ENCODE measurements at places on chromosomes 1 and 21.

GRCh38 chr1:47786316-47786715 is 210.9 kb downstream of the TRABD2B start:
- DNase-seq = no peak

GRCh38 chr1:11227106-11228077 is 35.0 kb downstream of the MTOR start:
- no peak for DNase-seq

GRCh38 chr1:22975694-22976093 is 3.0 kb upstream of the LACTBL1 start:
- DNase-seq = no peak

DNA sequence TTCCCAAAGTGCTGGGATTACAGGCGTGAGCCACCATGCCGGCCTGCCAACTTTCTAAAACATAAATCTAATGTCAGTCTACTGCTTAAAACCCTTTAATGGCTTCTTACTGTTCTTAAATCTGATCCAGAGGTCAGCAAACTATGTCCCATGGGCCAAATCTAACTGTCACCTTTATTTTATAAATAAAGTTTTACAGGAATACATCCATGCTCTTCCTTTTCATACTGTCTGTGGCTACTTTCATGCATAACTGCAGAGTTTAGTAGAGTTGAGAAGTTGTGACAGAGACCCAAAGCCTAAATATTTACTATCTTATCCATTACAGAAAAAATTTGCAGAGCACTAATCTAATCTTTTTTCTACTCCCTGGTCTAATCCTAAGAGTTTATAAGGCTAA is 3.8 kb downstream of the ERI3 start:
- DNase-seq = no peak

- DNase-seq = no peak
Measured at GRCh38 chr1:236639686-236640085, 35.4 kb upstream of the HEATR1 start.

GRCh38 chr1:100423832-100424337 is 71.6 kb downstream of the CDC14A start:
- DNase-seq = no peak

DNA sequence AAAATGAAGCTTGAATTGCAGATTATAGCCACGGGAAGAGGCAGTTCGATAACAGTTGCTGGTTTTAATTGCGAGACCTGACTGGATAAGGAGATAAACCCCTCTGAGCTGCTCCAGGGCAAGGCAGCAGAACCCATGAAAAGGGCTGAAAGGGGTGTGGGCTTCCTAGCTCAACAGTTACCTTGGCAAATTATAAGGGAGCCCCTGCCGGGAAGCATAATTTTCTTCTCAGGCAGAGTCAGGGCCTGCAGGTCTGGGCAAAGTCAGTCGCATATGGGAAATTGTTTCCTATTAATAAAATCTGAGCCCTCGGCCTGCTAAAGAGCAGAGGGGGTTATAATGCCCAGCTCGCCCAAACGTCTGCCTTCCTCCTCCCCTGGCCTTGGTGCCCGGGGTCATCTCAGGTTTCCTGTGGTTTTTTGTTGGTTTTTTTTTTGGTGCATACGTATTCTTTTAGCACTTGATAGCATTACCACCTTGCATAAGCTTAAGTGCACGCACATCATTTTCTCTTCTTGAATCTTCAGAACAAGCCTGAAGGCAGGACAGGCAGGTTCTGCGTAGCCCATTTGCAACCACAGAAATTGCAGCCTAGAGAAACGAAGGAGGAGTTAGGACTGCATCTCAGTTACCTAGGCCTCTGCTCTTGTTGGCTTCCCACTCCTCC is 33.9 kb upstream of the SELENON start:
- no peak for DNase-seq

DNA sequence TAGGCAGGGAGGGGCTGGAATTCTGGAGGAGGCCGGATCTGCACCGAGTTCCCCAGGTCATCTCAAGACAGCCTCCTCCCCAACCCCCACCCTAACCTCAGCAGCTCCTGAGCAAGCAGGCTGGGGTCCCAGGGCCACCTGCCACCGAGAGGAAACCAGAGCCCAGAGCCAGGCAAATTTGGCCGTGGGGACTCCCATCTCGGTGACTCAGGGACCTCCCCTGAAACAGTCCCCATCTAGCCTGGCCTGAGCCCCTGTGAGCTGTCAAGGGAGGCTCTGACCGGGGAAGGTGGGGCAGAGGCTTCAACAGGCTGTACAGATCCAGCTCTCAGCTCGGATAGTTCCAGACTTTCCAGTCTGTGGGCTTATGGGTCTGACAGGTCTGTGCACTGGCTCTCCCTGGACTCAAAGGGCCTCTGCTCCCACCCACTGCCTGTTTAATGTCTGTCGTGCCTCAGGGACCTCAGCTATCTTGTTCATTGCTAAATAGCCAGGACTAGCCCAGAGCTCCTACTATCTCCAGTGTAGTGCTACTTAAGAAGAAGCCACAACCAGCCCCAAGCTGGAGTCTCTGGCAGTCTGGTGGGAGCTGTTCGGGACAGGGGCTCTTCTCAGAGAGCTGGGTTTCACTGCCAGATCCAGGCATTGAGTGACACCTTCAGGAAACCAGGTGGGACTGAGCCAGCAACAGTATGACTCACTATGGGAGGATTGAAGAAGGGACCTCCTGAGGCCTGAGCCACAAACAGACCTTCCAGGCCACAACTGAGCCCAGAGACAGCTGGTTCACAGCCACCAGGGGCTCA is 25.6 kb downstream of the MATN1 start:
- no peak for DNase-seq

DNA sequence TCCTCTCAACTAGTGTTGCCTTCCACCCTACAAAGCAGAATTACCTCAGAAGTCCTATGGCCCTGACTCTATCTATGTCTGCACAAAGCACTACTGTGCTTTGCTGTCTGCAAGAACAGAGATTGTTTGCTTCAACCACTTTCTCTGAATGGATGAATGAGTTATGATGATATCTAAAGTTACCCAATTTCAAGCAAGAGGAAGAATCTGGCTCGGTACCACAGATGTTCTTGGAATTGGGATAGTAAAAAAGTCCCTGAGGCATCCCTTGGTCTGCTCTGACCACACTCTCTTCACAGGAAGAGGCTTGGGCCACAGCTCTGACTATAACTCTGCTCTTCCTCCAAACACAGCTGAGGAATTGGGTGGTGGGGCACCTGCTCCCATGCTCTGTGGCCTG is 31.2 kb downstream of the MTARC1 start:
- DNase-seq = no peak

DNA sequence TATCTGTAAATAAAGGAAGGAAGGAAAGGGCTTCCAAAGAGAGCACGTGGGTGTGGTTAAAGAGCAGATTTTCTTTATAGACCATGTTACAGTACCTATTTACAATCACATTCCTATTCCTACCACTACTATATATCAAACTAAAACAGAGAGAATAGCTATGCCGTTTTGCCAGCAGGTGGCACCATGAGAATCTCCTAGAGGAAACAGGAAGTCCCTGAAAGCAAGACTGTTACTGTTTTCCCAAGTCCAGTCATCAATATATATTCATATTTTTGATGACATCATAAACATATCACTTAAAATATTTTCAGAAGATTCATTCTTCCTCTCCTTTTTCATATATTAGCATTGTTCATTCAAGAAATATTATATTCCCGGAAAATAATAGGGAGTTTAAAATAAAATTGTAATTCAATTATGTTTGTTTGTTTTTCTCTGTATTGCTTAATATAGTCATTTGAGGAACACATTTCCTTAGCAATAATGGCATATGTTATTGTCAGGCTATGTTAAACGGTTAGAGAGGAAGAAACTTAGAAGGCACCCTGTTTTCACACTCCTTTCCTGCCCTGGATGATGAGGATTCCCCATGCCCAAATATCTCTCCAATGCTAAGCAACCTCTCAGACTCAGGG is 6.6 kb downstream of the CCDC190 start:
- DNase-seq = peak; percentile 74

DNA sequence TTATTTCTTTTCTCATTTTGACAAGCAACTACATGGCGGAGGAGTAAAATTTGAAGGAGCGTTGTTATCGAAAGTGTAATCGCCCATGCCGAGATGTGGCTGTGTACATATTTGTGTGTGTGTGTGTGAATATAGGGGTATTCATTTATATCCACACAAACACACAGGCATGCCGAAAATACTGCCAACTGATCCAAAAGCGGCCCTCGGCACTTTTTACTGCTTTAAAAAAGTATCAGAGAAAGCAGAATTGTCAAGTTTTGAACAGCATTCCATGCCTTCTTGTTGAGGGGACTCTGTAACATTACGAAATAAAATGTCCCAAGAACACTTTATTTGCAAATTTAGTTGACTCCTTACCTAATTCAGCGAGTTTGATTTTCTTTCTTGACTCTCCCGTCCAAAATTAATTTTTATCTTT is 1.1 kb downstream of the PBX1 start:
- DNase-seq = no peak

GRCh38 chr1:2965676-2966075 is 55.6 kb upstream of the ACTRT2 start:
- no peak for DNase-seq

- DNase-seq = no peak
Measured at GRCh38 chr1:200708769-200709168, 29.9 kb upstream of the CAMSAP2 start.

DNA sequence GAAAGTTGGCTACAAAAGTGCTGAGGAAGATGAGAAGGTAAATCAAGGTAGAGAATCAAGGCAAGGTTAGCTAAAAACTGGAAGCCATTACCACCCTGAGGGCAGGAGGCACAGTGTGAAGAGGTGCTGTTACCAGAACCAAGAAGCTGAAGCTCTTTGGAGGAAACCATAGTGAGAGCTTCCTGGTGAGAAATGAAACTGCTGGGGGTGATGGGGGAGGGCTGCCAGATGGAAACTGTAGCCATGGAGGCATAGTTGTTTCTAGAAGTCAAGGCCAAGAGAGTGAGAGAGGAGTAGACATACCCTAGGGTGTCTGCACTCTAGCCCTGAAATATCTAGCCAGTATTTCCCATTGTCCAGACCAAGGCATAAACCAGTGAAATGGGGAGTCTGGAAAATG is 28.7 kb downstream of the IFI44 start:
- DNase-seq = no peak

- peak; percentile 37 for DNase-seq
Measured at GRCh38 chr1:82269431-82269830, 468.7 kb downstream of the ADGRL2 start.

GRCh38 chr1:2413495-2414296 is 1.3 kb upstream of the PEX10 start:
- DNase-seq = no peak

DNA sequence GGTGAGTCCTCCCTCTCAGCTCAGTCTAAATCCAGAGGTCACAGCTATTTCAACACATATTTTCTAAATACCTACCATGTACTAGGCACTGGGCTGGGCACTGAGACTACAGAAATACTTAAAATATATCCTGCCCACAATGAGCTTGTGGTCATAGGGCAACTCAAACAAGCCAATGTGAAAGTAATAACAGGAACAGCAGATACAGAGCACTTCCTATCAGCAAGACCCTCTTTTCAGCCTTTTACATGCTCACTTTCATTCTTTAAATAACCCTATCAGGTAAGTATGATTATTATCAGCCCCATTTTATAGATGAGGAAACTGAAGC is 71.9 kb downstream of the CD34 start:
- DNase-seq = no peak

- no peak for DNase-seq
Measured at GRCh38 chr1:112666946-112667345, 7.5 kb upstream of the MOV10 start.

GRCh38 chr21:36236052-36236730 is 79.6 kb downstream of the DOP1B start:
- DNase-seq = no peak

DNA sequence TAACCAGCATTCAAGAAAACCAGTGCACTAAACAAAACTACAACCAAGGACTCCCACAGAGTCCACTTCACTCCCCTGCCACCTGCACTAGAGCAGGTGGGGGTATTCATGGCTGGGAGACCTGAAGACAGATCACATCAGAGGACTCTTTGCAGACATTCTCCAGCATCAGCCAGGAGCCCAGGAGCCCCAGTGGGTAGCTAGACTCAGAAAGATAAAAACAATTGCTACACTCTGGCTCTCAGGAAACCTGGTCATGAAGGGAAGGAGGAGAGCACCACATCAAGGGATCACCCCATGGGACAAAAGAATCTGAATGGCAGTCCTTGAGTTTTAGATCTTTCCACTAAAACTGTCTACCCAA is 472.1 kb downstream of the PLPP3 start:
- DNase-seq = no peak

DNA sequence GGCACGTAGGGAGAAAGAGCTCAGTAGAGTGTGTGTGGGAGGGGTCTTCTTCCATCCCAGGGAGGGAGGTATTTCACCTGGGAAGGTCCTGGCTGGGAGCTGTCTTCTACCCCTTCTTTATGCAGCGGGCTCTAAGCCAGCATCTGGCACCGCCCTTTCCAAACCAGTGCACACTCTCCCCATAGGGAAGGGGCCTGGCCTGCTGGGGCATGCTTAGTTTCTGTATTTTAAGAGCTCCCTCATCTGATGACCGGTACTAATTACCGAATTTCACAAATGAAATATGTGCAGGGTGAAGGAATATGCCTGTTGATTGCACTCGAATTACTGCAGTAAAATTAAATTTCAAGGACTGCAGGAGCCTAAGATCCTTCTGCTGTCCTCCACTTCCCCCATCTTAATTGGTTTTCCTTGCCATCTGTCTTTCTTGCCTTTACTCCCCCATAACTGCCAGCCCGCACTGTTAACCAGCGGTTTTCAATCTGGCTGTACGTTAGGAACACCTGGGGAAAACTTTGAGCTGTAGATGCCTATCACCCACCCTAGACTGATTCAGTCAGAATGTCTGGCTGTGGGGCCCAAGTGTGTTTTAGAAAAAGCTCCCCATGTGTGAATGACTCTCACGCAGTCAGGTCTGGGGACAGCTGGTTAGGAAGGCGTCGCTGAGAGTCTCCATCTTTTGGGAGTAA is 20.1 kb downstream of the GALNT2 start:
- DNase-seq = no peak

DNA sequence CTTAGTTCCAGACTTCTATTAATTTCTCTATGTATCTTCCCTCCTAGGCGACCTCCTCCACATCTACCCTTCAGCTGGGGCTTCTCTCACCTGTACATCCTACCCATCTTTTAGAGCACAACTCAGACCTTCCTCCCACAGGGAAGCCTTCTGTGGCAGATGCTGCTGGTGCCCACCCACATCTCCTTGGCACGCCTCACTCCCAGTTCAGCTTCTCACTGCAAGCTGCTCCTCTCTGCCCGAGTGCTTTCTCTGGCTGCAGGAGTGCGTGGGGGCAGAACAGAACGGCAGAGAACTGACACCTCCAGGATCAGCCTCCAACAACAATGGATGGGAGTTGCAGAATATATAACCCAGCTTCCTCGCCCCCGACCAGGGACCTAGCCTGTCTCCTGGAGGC is 36.5 kb downstream of the ZBTB18 start:
- DNase-seq = no peak

DNA sequence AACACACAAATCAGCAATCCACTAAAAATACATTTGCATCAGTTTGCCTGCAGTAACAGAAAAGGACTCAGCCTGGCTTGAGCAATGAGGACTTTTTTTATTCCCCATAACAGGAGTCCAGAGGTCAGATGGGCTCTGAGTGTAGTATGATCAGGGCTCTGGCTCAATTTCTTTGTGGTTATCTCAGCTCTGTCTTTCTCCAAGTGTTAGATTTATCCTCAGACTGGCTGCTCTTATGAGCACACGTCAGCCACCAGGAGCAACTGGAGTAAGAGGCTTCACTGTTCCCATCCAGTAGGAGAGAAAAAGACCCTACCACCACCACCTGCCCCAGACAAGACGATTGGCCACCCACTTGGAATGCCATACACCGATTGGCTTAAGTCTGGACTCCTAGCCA is 36.2 kb upstream of the KLHDC7A start:
- DNase-seq = no peak

- DNase-seq = no peak
Measured at GRCh38 chr1:226781937-226782609, 43.0 kb upstream of the ITPKB start.

Measured in amniotic stem cell (primary cell).